ENCODE measurements at places on chromosomes 7 and 10. TPM values are rescaled to one million over a fixed set of nuclear protein-coding genes. Genes with fewer than 3 reads are reported as not detected.

DNA sequence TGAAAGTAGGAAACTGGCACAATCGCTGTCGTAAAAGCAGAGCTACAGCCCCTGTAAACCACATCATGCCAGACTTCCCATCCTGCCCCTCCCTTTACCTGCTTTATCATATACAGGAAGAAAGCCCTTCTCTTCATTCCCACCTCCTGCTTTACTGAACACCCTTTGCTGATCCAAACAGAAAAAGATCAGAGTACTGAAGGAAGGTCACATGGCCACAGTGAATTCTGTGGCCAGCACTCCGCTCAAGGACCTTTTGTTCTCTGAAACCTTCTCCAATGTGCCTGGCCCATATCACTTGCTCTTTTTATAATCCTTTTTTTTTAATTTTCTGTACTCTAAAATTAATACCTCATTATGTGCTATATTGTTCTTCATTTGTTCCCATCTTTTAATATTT lies 108.8 kb upstream of the LRGUK start:
- DNase-seq: no peak

- no peak for DNase-seq
Observed at GRCh38 chr7:144835155-144835611, 670 bp downstream of the TPK1 start.

The CYP3A7 gene
- not detected for total RNA-seq

- DNase-seq: no peak
Observed at GRCh38 chr7:156105337-156106106, 293.3 kb upstream of the SHH start.

GRCh38 chr7:148379677-148380076 lies 210.9 kb upstream of the C7orf33 start:
- DNase-seq: no peak

GRCh38 chr10:110378006-110378405 lies 73.3 kb upstream of the SMNDC1 start:
- DNase-seq: no peak

DNA sequence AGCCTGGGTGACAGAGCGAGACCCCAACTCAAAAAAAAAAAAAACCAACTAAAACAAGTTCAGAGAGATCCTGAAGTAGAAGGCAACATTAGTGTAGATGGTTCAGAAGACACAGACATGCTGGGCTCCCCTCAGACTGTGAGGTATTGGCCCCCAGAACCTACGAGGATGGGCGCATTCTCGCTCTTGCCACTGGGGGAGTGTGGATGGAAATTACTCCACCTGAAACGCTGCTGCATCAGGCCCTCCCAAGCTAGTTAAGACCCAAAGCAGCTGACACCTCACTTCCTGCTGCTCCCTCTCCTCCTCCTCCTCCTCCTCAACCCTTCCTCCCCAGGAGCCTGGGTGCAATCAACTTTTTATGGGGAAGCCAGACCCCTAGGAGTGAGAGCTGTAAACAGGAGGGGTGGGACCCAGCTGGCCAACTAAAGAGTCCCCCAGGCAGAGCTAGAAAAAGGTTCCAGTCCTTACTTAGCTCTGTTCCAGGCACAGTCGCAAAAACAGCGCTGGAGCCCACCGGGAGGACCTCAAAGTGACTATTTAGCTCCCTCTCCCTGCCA lies 7.4 kb downstream of the SH3PXD2A start:
- DNase-seq: no peak

DNA sequence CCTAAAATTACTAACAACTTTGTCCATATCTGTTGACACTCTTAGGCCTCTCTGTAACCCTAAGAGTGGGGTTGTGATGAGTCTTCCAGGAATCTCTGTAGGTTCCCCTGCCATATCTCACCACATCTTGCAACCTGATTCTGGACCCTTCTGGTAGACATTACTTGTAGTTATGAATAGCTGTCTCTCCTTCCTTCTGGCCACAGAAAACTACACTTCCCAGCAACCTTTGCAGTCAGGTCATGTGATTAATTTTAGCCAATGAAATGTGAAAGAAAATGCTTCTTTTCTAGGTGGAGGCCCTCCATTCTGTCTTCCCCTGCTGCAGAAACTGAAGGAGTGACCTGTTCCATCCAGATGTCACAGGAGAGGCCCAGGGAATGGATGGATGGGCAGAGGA lies 147.6 kb upstream of the AOAH start:
- no peak for DNase-seq

The FAM200A gene
- total RNA-seq: 6.8 TPM

The STAG3 gene
- not detected for total RNA-seq

The ADRB1 gene
- 1.4 TPM for total RNA-seq

Measured in SJSA1 (cell line).